Activated CD4-positive, alpha-beta memory T cell treated with anti-CD3 and anti-CD28 coated beads, Interleukin-2, amount 10 ng/mL, durations not matched to agents 7 days and 5 days (primary cell): ENCODE measurements at places on chromosomes 1 and 21. TPM values are rescaled to one million over a fixed set of nuclear protein-coding genes. Genes with fewer than 3 reads are reported as not detected.

Gene SLC25A44
- total RNA-seq = 36.3 TPM

Gene KLHL20
- 17.7 TPM for total RNA-seq

Gene SMCP
- not detected for total RNA-seq

Gene KRTAP19-1
- total RNA-seq = not detected

Gene GBP6
- 0.25 TPM for total RNA-seq

Gene CRP
- not detected for total RNA-seq

Gene SLC22A15
- total RNA-seq = 1.3 TPM

DNA sequence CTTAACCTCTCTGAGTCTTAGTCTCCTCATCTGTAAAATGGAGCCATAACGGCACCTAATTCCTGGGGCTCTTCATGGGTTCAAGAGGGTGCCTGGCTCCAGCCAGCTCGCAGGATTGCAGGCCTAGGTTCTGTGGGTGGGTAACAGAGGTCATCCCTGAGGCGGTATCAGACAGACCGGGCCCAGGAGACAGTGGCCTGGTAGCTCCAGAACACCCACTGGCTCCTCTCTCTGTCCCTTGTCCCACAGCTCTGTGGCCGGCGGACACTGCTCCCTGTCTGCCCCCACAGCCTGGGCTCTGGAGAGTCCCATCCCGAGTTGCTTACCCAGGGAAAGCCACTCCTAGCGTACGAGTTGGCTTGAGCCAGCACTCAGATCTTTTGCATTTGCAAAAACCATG, 150.3 kb downstream of the PEX14 start:
- no peak for DNase-seq

DNA sequence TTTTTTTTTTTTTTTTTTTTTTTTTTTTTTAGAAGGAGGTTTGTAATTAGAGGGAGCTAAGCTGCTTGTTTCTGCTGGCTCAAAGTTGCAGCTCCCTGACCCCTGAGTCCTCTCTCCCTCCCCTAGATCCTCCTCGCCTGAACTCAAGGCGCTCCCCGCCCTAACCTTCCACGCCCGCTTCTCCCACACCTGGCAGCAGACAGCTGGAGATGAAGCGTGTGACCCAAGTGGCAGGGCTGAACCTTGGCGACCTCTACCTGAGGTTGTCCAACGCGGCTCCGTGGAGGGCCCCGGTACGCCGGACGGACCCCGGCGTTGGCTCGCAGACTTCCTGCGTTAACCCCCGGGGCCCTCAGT, 795 bp downstream of the NGF start:
- no peak for DNase-seq

DNA sequence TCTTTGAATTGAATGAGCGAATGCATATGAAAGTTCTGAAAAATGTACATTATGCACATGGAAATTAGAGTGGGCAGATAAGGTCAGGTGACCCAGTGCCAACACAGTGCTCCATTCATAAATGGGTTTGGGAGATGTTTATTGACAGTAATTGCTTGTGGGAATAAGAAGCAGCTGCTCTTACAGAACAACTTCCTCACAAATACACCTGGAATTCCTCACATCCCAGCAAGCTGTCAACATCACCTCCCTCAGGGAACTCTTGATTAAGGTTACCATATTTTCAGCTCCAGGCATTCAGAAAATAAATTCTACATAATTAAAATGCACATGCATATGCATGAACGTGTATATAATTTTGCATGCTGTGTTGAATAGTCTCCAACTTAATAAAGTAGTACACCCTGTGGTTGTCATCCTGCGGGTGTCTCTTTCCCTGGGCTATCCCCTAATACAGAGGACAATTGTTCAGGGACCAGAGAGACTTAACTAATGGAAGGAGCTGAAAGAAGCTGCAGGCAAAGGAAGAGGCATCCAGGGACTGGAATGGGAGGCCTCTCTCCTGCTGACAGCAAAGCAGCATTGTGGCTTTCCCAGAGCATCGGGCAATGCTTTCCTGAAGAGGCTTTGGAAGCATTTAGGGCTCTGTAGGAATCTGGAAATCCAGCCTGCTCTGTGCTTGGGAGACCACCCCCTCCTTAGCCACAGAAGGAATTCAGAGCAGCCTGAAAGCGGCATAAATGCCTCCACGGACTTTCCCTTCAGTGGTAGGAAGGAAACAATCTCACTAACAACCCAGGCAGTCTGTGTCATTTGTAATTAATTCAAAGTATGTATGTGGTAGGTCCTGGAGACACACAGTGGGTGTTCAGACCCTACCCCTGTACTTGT, 55.2 kb upstream of the GNG12 start:
- DNase-seq = no peak

DNA sequence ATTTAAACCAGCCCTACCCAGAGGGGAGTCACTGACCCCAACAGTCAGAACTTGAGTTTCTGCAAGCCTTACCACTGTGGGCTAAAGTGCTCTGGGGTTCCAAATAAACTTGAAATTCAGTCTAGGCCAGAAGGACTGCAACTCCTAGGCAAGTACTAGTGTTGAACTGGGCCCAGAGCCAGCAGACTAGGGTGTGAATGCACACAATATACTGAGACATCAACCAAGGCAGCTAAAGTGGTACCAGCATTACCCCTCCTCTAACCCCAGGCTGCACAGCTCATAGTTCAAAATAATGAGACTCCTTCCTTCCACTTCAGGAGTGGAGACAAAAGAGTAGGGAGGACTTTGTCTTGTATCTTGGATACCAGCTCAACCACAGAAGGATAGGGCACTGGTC, 18.9 kb upstream of the IL20 start:
- DNase-seq = no peak

- no peak for DNase-seq
Observed at GRCh38 chr1:222852326-222852725, 37.5 kb downstream of the DISP1 start.

DNA sequence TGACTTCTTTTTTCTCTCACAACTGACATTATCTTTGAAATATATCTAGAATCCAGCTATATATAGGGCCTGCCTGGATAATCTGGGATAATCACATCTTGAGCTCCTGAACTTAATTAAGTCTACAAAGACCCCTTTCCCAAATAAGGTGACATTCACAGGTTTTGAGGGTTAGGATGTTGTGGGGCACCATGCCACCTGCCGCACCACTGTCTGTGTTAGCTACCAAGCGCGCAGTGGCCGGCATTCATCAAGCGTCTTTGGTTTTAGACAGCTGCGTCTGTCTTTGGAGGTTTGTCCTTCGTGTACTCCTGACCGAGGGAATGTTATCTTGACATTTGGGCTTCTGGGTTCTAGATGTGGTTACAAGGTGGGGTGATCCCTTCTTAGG, 7.5 kb downstream of the TRAPPC10 start:
- DNase-seq = no peak

DNA sequence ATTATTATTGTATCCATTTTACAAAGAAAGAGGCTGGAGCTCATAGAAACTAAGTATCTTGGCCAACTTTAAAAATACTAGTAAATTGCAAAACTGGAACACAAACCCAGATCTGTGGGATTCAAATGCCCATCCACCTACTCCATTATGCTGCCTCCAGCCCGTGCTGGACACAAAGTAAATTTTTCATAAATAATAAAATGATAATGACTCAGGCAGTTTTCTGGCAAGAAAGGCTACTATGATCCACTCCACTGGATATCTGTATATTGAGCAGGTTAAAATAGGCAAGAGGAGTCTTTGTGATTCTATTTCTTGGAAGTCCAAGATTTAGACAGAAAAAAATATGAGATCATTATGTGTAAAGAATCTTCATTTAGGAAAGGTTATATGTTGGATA, 138.3 kb upstream of the DUSP10 start:
- no peak for DNase-seq

DNA sequence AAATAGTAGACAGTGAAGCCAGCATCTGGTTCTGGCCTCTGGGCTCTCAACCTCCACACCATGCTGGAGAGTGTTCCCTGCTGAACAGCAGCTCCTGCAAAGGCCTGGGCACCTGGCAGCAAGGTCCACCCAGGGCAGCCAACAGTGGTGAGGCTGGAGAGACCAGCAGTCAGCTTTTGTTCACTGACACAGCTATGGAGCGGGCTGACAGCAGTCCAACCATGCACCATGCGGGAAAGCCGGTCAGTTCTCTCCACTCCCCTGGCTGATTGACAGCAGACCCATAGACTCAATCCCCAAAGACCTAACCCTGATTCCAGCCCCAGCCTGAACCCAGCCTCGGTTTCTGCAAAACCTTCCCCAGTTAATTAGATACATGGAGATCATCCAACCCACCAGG, 49.0 kb downstream of the KLHDC7A start:
- no peak for DNase-seq

DNA sequence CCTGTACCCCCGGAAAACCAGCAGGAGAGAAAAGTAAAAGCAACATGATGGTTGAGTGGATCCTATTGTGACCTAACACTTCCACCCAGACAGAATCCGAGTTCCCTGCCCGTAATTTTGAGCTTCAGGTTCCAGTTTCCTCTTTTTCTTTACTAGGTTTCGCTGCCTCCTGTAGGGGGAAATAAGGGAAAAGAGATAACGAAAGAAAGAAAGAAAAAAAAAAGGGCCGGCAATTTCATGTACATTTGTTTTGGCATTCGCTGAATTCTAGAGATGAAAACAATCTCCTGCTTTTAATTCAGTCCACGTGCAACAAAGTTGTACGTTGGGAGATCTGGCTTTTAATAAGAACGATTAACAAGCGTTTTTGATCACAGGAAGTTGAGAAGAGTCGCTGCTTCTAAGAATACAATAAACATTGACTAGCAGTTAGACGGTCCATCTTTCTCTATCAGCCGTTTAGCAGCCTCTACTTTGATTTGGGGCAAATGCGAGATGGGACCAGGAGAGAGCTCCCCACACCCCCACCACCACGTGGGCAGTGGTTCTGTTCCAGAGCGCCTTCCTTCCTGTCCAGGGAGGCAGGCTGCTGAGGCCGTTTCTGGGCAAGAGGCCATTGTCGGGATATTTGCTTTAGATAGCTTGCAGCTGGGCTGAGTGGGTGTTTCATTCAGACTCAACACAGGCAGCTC, 155.9 kb upstream of the RUNX1 start:
- no peak for DNase-seq

GRCh38 chr1:116755066-116755465, 836 bp downstream of the CD2 start:
- DNase-seq = no peak
